ENCODE measurements at places on chromosomes 2 and 18.

- DNase-seq: no peak
Observed at GRCh38 chr2:208982831-208983230, 441.0 kb upstream of the MAP2 start.

GRCh38 chr18:44123743-44124142 lies 556.9 kb upstream of the SETBP1 start:
- no peak for DNase-seq

DNA sequence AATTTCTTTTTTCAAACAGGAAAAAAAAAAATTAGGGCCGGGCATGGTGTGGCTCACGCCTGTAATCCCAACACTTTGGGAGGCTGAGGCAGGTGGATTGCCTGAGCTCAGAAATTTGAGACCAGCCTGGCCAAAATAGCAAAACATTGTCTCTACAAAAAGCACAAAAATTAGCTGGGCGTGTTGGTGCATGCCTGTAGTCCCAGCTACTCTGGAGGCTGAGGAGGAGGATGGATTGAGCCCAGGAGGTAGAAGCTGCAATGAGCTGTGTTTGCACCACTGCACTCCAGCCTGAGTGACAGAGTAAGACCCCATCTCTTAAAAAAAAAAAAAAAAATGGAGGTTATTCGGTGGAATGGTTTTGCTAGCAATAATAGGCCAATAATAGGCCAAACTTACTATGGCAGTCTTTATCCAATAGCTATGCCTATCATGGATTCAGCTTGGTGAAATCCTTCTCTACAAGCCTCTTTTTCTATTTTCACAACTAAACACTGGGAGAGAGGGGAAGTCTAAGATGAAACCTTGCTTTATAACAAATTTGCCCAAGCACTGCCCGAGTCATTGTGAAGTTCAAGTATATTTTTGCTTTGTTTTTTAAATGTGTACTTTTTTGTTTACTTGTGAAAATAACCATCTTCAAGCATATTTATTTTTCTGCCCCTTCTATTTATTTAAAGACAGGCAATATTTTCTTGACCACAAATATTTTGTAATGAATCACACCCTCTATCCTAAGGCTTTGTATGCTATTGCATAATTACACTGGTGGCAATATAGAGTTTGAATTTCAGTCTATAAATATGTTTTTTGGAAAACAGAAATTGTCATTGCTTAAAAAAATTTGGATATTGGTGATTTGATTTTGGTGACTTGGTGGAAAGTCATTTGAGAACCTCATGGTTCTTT lies 20.0 kb upstream of the KYNU start:
- DNase-seq: no peak

DNA sequence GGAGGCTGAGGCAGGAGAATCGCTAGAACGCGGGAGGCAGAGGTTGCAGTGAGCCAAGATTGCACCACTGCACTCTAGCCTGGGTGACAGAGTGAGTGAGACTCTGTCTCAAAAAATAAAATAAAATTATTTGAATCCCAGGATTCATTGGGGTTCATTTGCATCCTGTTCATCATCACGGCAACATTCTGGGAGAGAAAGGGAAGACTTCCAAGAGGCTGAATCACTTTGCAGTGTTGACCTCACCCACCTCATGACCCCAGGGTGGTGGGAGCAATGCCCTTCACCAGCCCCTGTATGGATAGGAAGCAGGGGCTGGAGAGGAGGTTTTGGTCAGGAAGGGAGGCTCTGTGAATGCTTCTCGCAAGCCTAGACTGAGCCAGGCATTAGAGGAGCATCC lies 195.6 kb downstream of the CTIF start:
- DNase-seq: no peak

- DNase-seq: no peak
Observed at GRCh38 chr18:55927831-55928230, 339.8 kb upstream of the TCF4 start.

DNA sequence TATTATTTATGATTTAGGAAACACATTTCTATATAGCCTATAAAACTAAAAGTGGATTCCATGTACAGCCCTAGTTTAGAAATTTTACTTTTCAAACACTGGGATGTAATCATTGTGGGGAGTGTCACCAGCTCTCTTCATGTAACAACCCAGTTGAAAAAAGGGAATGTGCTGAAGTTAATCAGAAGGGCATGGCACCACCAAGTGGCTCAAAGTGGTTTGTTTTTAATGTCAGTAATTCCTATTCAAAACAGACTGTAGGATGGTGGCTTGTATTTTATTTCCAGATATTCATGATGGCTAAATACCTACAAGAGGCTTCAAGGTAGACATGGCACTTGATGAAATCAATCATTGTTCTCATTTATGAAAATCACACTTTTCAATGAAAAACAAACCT lies 58.1 kb upstream of the TMEM182 start:
- no peak for DNase-seq

DNA sequence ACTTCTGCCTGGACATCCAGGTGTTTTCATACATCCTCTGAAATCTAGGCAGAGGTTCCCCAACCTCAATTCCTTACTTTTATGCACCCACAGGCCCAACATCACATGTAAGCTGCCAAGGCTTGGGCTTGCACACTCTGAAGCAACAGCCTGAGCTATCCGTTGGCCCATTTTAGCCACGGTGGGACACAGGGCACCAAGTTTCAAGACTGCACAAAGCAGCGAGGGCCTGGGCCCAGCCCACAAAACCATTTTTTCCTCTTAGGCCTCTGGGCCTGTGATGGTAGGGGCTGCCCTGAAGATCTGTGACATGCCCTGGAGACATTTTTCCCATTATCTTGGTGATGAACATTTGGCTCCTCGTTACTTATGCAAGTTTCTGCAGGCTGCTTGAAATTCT lies 5.9 kb downstream of the C2orf69 start:
- no peak for DNase-seq

DNA sequence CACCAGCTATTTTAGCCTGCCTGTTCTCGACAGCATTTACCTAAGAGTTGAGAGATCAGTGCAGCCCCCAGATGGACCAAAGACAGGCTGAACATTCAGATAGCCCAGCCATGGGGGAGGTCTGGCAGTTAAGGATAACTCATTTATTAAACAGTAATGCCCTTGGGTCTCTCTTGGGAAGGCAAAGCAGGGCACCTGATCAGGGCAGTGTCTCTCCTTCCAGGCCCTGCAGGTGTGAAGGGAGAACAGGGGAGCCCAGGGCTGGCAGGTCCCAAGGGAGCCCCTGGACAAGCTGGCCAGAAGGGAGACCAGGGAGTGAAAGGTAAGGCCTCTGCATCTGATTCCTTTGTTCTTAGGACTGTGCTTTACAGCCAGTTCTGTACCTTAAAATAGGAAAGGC lies 49.6 kb downstream of the MARCO start:
- DNase-seq: no peak

- DNase-seq: no peak
Observed at GRCh38 chr2:42614838-42615237, 46.4 kb downstream of the MTA3 start.

DNA sequence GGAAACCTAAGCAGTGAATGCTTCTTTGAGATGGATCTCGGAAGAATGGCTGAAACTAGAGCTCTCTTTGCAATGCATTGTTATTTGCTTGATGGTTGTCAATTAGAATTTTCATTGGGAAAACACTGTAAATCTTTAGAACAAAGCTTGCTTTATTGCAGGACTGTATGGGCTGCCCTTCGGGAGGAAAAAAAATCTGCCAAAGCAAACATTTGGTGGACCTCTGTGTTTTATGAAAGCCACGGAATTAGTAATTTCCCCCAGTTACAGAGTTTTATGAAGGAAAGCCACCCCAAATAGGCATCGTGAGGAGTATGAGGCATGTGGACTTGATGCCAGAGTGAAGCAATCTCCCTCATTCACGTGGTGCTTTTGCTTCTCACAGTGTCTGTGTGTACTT lies 33.5 kb downstream of the RHBDD1 start:
- no peak for DNase-seq

DNA sequence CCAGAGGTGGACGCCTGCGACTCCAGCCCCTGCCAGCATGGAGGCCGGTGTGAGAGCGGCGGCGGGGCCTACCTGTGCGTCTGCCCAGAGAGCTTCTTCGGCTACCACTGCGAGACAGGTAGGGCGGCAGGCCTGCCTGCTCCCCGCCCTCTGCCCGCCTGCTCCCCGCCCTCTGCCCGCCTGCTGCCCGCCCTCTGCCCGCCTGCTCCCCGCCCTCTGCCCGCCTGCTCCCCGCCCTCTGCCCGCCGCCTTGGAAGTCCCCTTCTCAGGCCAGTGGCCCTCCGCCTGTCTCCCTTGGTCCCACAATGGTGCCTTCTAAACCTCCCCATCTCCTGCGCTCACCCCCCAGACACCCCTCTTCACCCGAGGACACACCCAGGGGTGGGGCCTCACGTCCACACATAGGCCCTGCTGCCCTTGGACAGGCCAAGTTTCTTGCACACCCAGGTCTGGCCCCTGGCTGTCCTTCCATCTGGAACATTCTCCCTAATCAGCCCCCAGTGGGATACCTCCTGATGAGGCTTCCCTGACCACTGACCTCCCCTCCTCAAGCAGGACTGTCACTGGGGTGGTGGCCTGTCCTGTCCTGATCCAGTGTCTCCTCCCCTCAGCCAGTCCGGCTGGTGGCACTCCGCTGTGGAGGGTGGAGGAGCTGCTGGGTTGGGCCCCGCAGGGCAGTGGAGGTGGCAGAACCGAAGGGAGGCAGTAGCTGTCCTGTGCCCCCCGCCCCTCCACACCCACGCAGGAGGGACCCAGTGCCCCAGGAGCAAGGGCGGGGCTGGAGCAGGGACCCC lies 37.9 kb downstream of the MTERF4 start:
- no peak for DNase-seq

GRCh38 chr18:80009661-80010550 lies 21.5 kb upstream of the TXNL4A start:
- no peak for DNase-seq

- no peak for DNase-seq
Observed at GRCh38 chr2:235725016-235725489, 231.2 kb downstream of the AGAP1 start.

- DNase-seq: no peak
Observed at GRCh38 chr2:182229297-182229696, 197.5 kb downstream of the PDE1A start.

DNA sequence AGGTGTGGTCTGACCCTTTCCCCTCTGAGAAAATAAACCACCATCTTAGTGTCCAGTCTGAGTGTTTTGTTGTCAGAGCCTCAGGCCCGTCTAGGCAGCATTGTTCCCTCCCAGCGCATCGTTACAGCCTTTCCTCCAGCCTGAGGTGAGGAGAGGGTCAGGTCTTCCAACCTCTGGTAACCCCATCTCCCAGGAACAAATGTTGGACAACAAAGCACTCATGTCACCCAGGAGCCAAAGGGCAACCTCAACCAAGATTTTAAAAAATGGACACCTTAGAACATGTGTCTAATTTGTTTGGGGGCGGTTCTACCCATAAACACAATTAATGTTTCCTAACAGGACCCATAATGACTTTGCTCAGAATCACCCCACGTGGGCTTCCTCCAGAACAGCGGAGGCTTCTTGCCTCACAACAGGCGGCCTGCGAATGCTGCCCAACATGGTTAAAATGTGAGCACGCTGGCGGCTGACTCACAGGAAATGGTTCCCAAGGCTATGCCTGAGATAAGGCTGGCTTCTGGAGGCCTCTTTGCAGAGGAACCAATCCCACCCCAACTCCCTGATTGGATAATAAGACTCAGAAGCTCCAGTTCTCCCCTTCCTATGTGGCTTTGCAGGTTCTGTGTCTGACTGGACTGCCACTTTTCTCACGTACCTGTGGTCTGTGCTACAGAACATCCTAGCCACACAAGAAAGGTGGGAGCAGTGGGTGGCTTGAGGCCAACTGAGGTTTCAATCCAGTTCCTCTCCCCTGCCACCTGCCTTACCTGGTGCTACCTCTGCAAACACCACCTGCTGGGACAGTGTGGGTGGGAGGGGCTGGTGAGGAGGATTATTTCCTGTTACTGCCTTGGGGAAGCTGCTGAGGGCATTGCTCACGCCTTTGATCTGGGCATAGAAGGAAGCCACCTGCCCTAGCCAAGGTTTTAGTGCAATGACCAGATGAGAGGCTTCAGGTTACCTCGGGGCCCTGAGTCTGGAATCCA lies 108.8 kb downstream of the B3GNT2 start:
- DNase-seq: no peak

DNA sequence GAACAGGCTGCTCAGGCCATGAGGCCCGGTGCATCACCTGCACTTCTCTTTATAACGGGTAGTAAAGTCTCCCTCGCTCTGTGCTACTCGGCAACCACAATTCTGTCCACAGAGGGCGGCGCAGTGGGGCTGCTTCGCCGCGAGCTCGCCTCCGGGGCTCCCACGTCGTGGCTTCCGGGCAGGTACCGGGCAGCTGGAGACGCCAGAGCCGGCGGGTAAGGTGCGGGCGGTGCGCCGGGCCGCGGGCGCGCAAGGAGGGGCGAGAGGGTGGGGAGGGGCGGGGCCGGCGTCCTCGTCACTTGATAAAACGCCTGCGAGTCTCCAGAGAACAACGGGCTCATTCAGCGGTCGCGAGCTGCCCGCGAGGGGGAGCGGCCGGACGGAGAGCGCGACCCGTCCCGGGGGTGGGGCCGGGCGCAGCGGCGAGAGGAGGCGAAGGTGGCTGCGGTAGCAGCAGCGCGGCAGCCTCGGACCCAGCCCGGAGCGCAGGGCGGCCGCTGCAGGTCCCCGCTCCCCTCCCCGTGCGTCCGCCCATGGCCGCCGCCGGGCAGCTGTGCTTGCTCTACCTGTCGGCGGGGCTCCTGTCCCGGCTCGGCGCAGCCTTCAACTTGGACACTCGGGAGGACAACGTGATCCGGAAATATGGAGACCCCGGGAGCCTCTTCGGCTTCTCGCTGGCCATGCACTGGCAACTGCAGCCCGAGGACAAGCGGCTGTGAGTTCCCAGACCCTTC lies at the start of gene ITGA6:
Gene ITGA6, plus strand, starts transcription at position 331 of the 734 bp plus-strand sequence.
- DNase-seq: peak; percentile 90

DNA sequence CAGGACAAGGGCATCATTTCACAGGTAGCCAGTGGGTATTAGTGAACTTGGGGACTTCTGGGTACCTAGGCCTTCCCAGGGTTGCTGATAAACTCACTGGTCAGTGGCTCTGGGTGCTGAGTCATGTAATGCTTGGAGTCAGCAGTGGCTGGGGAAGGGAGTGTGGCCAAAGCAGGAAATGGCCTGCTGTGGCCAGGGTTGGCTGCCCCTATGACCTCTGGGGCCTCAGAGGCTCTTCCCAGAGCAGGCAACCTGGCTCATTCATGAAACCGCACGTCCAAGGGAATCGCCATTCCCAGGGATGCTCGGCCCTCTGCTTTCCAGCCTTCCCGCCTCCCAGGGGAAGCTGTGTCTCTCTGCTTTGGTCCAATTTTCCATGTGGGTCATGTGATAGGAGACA lies 294.9 kb downstream of the DYSF start:
- no peak for DNase-seq
